ENCODE measurements at places on chromosomes 4 and X. TPM values are rescaled to one million over a fixed set of nuclear protein-coding genes. Genes with fewer than 3 reads are reported as not detected.

GRCh38 chr4:138087066-138087719, 155.0 kb downstream of the SLC7A11 start:
- DNase-seq = no peak

DNA sequence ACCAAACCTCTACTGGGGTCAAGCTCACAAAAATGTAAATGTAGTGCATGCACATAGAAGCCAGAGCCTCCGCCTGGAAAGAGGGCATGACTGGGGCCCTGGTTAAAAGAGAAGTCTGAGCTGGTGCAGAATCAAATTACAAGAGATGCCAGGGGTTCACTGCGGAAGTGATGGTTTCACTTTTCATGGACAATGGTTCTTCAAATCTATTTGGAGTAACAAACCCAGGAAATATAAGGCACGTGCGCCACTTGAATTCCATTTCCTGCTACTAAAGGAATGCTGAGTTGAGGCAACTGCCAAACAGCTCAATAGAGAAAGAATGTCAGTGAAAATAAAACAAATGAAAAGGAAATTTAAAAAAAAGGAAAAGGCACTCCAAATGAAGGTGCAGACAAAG, 79.8 kb downstream of the FUNDC1 start:
- DNase-seq = peak; percentile 4

DNA sequence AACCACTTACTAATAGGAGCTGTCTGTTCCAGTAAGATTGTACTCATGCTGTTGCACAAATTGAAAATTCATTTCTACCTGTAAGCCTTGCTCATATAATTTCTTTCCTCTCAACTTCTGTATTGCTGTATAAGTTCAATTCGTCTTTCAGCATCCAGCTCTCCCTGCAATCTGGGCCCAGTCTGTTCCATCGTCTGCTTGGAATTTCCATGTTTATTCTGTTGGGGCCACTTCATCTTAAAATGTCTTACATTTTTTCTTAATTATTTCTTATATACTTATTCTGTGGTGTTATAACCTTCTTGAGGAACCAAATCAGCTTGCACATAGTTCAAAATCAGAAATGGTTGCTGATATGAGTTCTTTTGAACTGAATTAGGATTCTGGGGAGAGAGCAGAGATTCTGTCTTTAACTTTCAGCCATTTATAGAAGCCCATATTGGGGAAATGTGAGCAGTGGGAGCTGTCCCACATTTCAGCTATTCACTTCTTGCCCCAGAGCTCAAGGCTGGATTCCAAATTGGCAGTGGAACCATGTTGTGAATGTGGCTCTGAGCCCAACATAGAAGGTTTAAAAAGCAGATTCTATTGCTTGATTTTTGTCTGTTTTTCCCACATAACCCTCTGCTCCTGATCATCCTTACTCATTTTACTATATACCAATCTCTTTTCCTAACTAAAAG, 291.9 kb downstream of the BMPR1B start:
- DNase-seq = no peak

GRCh38 chr4:8855818-8856245, 15.8 kb downstream of the HMX1 start:
- no peak for DNase-seq

Gene TCEAL2
- not detected for total RNA-seq

- no peak for DNase-seq
These were observed 4.7 kb upstream of the NAA10 start for GRCh38 chrX:153939573-153939972.

DNA sequence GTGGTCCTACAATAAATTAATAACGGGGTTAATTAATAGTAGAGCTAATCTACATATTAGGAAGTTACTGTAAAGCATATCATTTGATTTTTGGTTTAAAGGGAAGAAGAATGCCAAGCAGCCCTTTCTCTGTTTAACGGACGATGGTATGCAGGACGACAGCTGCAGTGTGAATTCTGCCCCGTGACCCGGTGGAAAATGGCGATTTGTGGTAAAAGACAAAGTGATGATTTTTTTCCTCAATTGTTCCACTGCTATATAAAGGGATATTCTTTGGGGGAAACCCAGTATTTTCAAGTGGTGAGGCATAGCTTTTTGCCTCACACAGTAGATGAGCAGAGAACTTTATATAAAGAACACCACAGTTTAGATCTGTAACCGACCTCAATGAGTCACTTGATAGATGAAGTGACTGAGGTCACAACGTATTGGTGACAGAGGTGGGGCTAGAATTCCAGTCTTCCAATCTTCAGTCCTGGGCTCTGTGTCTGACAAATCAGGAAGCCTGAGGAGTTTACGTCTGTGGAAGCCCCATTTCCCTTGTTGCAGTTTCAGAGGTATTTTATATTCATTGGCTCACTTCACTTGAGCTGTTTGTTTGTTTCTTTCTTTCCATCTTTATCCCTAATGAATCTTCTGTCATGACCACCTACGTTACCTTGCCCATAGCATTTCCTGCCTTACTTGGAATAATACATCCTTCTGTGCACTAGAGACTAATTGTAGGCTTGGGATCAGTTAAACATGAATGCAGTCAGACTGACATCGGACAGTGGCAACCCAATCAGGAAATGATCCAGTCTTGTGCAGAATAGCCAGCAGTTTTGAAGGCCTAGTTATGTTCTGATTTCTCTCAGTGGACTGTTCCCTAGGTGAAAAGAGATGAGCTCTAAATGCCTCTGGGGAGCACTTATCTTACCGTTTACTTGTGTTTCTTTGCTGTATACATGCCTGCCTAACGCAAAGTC, 30.1 kb downstream of the ZRSR2 start:
- DNase-seq = no peak

- no peak for DNase-seq
These were observed 366.5 kb downstream of the ZNF674 start for GRCh38 chrX:46178763-46179162.

DNA sequence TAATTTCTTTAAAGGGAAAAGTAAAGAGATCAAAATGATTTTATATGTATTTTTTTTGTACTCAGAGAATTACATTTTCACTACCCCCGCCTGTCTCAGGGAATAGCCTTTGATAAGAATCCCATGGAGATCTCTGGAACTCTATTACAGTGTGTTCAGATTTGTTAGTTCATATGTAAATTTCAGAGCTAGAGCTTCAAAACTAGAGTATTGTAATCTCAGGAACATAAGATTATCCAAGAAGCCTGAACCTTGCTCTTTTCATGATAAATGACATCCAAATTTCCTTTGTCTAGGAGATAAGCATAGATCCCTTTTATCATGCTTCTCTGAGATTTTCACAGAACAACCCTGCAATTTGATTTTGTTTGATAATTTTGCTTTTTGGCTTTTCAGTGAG, 82.9 kb downstream of the PDK3 start:
- no peak for DNase-seq

Gene POU3F4
- not detected for total RNA-seq

Gene ADGRL3
- under 0.01 TPM for total RNA-seq

DNA sequence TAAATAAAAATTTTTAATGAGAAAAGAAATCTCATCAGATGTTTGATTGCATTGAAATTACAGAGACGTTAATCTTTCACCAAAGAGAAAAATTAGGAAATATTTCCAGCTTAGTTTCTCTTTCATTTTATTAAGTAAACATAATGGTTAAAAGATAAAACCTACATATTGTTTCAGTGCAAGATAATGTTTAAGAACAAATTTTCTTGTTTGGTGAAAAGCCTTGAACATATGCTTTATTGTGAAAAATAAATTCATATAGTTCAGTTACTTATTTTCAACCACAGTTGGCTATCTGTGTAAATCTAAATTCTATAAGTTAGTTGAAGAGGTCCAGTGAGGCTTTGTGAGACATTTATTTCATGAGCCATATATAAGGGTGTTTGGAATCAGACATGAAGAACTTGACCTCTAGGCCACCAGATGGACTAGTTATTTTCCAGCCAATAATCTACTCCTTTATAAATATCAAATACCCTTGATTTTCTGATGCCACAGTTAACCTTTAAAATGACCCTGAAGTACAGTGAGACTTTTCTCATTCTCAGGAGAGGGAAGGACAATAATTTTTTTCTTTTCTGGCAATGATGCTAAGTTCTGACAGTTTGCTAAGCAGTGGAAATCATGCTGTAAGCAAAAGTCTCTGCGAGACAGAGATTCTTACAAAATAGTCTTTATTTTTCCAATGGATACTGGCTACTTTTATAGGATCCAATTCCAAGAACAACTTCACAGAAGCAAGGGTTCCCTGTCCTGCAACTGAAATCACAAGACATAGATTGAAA, 2.5 kb downstream of the ARSJ start:
- DNase-seq = no peak

GRCh38 chr4:1172228-1172851, at the start of gene SPON2:
Gene SPON2, minus strand, starts transcription at chr4:1172583.
- DNase-seq = no peak

DNA sequence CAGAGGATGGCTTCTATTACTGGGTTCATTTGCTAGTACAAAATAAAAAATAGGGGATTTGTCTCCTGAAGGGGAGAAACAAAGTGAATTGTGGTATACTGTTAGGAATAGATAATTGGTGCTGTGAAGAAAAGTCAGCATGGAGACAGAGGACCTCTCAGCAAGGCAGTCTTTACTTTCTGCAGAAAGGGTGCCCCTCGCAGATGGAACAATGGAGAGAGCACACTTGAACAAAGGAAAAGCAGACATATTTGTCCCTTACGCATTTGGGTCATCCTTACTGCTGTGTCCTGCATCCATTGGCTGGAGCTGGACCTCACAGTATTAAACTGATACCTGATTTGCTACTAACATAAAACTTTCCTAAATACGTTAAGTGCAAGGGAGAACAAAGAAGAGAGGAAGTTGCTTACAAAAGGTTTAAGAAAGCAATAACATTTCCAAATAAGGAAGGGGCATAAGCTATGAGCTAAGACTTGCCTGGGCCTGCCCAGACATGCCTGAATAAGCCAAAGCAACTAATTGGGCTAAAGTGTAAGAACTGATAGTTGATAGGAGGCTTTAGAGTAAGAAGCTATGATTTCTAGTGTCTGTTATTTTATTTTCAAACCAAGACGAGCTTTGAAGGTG, 83.8 kb downstream of the CCKAR start:
- DNase-seq = peak; percentile 49

Gene BMX
- not detected for total RNA-seq

- no peak for DNase-seq
These were observed 296.3 kb downstream of the CFAP299 start for GRCh38 chr4:80631861-80632260.

DNA sequence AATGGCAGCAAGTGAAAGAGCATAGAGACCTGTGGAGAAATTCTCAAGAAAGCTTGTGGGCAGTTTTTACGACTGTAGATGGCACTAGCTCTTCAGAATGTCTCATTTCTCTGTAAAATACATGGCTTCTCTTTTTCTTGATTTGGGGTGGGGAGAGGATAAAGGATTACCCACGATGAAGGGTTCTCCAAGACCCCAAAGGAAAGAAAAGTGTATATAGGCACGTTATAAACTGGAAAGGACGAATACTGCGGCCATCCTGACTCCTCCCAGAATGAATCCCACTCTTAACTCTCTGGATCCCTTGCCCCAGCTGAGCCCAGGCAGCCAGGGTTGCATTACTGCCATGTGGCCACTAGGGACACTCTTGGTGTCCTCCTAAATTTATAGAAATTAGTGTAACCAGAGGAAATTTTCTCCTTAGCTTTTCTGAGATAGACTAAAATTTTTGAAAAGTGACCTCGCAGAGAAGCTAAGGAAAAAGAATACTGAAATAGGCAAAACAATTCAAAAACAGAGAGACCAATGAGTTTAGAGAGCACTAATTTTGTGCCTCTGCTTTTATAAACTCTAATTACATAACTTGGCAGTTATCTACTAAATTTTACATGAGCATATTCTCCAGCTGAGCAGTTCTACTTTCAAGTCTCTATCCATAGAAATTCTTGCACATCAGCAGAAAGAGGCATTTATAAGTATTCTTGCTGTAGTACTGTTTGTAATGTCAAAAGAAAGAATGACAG, 37.8 kb upstream of the PCDH19 start:
- DNase-seq = peak; percentile 10

DNA sequence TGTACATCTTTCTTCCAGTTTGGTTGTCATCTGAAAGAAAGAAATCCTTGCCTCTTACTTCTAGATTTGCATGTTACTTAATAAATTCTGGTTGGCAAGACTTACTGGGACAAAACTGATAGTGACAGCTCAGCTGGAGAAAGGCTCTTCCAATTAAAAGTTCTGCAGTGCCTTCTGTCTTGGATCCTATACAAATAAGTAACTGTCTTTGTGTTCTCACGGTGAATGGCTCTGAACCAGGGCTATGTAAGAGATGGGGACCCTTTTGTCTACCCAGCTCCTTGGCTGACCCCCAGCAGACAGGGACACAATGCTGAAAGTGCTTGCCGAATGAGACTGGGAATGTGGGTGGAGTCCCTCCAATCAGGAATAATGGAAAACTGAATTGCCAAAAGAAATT, 89.5 kb downstream of the AASDH start:
- no peak for DNase-seq

DNA sequence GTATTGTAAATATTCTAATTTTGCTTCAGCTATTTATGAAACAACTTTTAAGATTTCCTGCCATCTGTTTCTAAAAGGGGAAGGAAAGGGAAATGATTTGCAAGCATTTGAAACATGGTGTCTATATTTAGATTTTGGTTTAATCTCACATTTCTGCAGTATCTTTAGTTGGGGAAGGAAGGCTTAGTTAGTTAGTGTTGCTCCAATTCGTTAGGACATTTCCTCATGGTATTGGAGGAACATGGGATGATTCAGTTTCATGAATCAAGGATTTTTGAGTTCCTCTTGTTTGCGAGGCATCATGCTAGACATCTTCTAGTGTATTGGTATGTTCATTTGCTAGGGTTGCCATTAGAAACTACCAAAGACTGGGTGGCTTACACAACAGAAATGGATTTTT, 20.5 kb upstream of the TMEM192 start:
- DNase-seq = no peak

DNA sequence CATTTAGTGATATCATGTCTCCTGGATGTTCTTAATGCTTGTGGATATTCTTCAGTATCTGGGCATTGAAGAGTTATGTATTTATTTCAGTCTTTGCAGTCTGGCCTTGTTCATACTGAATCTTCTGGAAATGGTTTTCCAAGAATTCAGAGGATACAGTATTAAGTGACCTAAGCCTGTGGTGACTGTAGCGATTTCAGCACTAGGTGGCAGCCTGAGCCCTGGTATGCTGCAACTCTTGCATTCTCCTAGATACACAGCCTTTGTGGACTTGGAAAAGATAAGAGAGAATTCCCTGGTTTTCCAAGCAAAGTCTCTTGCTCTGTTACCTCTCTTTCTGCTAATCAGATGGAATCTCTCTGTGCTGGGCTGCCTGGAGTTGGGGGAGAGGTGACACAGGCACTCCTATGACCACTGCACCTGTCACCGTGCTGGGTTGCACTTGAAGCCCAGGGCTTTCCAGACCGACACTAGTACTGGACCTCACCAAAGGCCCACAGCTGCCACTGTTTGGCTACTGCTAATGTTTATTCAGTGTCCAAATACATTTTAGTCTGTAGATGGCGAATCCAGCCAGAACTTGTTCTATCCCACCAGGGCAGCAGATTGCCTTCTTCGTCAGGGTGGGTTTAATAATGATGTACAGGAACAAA, 19.3 kb upstream of the SPIN2A start:
- peak; percentile 34 for DNase-seq

- peak; percentile 66 for DNase-seq
These were observed 795.0 kb downstream of the CENPC start for GRCh38 chr4:66750273-66750672.
